Activated CD4-positive, alpha-beta T cell treated with anti-CD3 and anti-CD28 coated beads, Interleukin-2, amount 50 U/mL, for 1 hour (primary cell): ENCODE measurements at places on chromosomes 6 and 20.

DNA sequence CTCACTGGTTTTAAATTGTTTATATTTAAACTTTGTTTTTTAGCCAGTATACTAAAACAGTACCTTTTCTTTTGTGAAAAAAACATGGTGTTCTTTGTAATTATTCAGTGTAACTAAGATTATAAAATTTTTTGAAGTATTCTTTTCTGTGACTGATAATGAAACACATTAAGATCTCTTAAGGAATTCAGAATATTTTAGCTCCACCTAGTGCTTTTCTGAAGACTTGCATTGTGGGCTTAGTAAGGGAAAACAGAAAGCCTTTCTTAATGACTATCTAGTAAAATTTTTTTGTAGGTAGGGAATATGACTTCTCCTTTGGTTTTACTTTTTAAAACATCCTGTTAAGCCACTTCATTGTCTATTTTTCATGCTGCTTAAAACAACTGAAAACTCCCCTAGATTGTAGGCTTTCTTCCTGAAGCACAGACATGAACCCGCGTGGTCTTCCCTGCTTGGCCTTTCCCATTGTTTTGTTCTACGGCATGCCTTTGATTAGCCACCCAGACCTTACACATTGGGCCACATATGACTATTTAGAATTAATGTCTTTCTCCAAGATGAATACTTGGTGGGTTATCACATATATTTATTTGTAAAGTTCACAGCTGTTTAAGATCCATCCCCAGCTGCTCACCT, 72.1 kb downstream of the AFDN start:
- no peak for DNase-seq

GRCh38 chr20:7673841-7674240, 266.4 kb downstream of the HAO1 start:
- DNase-seq: no peak

- no peak for DNase-seq
Measured at GRCh38 chr6:157269261-157269794, 54.0 kb downstream of the TMEM242 start.

DNA sequence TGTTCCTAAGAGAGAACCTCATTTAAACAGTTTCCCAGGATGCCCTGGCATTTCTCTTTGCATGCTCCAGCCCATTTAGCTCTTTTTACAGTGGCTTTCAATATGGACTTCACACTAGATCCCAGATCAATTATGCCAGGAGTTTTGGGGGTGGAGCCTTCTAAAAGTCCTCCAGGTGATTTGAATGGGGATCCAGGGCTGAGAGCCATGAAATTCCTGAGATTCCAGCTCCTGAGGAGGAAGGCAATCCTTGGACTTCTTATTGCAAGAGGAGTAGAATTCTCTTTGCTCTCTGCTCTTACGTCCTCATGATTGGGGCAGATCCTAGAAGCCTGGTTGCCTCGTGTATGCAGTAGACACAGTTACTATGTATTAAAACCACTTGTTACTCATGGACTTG, 184.2 kb downstream of the DHX35 start:
- no peak for DNase-seq

DNA sequence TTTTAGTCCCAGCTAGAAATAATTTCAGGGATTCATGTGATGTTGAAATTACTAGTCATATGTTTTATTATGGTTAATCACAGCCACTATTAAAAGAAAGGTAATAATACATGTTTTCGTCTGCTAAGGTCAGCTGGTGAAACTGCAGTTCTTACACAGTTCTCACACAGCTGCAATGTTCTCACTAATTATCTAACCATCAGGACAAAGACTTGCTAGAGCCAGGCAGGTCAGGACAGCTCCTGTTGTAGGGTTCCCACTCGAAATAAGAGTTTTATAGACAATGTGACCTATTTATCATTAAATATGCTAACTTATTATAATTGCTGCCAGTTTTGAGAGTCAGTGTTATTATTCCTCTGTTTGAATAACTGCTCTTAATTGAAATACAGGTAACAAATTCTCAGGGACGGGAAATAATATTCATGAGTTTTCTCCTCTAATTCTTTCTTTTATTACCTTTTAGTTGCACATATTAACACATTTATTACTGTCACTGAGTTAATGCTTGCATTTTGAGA, 97.9 kb downstream of the GJA1 start:
- DNase-seq: no peak

- no peak for DNase-seq
Measured at GRCh38 chr20:24138951-24139350, 150.4 kb upstream of the GGTLC1 start.

- DNase-seq: no peak
Measured at GRCh38 chr6:70520575-70520974, 46.2 kb upstream of the SDHAF4 start.

- DNase-seq: no peak
Measured at GRCh38 chr6:84546427-84546914, 217.9 kb downstream of the TBX18 start.

DNA sequence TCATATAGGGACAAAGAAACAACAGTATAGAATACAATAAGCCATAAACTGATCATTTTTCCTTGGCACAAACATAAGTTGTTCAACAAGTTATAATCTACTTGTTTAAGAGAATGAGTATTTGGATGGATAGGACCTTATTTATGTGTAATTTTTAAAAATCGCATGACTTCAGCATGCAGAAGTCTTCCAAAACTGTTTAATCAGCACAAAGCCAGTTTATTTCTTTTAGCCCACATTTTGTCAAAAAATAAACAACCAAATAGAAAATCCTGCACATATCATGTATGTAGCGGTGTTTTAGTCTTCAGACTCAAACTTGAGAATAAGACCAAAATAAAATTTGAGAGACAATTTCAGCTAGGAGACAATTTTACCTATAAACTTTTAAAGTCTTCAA, 304.7 kb downstream of the TRDN start:
- DNase-seq: no peak

- no peak for DNase-seq
Measured at GRCh38 chr6:152598901-152599537, 38.1 kb downstream of the SYNE1 start.

DNA sequence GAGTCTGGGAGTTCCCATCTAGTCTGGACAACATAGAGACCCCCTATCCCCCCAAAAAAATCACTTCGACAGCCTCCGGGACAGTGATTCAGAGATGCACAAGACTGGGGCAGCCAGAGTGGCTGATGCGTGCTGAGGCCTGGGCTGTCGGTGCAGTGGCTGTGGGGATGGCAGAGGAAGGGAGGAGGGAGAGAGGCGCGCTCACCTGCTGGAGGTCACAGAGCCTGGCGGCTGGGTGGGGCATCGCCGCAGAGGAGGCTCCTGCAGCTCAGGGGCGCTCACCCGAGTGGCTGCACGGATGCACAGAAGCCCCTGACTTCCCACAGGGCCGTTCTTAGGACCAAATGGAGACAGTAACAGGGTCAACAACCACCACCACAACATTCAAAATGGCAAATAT, 182.8 kb downstream of the SMOC2 start:
- no peak for DNase-seq

- no peak for DNase-seq
Measured at GRCh38 chr6:2877057-2877882, 25.8 kb downstream of the SERPINB9 start.

GRCh38 chr20:59004763-59005522, 2.1 kb downstream of the CTSZ start:
- DNase-seq: no peak

DNA sequence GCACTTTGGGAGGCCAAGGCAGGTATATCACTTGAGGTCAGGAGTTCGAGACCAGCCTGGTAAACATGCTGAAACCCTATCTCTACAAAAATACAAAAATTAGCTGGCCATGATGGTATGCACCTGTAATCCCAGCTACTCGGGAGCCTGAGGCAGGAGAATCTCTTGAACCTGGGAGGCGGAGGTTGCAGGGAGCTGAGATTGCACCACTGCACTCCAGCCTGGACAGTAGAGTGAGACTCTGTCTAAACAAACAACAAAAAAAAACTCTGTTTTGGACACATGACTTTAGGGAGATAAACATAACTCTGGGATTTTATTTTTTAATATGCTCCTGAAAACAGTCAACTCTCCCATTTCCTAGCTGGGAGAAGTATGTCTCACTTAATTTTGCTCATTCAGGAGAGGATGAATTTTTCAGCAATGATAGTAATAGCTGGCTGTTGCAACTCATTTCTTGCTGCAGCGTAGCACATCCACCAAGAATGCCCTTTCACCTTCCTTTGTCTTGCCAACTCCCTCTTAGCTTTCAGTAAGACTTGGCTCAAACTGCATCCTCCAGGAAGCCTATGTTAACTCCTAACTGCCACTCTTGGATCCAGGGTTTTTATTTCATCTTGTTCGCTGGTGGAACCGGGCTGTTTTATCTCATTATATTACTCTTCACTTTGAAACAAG, 24.3 kb downstream of the TOP1 start:
- no peak for DNase-seq

GRCh38 chr20:19832875-19833274, 74.8 kb downstream of the RIN2 start:
- no peak for DNase-seq

DNA sequence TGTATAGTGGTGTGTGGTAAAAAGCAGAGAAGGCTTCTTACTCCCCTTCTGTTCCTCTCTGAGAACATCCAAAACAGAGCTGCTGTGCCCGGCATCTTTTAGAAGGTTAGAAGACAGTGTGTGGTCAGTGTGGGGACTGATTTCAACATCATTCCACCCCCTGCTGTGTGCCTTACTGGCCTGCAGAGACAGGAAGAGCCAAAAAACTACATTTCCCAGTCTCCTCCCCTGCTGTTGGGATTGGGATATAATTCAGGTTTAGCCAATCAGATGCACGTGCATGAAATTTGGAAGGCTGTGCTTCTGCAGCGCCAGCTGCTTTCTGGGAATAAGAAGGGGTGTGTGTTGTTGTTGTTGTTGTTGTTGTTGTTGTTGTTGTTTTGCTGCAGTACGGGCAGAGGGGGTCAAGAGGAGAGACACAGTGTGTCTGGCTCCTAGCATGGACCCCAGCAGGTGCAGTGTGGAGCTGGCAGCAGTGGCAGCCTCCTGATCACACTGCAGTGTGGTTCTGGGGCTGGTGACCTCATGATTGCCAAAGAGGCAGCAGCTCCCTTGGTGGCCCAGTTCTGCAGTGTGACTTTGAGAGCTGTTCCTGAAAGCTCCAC, 74.7 kb downstream of the MRPL14 start:
- no peak for DNase-seq

DNA sequence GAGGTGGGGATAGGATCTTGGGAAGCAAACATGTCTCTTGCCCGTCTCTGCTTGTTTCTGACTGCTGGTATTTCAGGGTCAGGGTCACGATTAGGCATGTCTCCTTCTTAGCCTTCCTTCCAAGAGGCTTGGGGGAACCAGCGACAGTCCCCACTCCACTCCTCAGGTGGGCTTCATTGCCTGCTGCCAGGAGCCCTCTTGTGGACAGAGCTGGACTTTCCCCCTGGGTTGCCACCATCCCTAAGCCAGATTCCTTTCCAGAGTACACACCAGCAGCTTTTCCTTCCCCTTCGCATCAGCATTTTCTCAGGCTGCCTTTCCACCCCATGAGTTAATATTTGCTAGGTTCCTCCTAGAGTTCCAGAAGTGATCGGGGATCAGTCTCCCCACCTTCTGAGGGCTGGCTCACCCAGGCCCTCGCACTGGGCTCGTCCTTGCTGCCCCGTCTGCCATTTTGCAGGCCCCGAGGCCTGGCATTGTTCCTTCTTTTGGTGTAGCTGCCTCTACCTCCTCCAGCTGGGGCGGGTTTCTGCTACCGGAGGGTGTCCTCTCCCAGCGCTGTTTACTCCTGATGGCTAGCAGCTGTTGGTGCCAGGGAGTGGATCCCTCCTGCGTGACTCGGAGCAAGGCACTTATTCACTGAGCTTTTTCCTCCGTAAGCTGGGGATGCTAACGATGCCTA, 8.8 kb upstream of the C20orf144 start:
- no peak for DNase-seq

DNA sequence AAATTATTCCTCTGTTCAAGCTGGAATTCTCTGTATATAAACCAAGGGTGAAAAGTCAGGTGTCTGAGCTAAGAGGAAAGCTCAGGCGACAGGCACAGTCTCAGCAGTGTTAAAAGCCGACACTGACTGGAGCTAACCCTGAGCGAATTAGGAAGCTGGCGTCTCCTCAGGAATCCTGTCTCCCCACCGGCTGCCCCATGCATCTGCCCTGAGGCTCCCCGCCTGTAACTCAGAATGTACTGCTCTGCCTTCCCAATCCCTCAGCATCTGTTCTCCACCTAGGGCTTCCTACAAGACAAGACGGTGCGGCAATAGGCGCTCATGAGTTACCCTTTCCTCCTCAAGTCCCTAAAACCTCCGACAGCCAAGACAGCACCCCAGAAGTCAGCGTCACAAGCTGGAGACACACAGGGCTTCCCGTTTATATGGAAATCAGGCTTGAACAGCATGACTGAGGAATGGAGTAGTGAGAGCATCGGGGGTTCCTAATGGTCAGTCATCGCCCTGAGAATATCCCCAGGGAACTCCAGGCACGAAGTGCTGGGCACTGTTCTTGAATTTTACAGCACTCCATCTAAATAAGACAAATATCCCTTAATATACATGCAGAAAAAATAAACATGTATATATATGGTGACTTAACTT, 33.5 kb downstream of the WDR27 start:
- DNase-seq: no peak

- no peak for DNase-seq
Measured at GRCh38 chr6:38266921-38267354, 372.8 kb downstream of the BTBD9 start.

DNA sequence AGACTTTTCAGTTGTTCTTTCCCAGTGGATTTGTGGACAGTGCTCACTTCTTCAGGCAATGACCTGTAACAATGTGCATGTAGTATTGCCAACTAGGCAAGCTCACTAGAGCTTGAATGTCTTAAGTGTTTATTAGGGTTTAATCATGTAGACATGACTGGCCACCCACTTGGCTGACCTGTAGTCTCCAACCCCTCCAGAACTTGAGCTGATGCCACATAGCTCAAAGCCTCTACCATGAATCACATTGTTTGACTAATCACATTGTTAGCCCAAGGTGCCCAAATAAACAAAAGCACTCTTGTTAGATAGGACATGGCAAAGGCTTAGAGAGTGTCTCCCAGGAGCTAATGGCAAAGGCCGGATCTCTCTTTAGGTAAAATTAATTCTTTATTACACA, 272.7 kb downstream of the GRIK2 start:
- DNase-seq: no peak

DNA sequence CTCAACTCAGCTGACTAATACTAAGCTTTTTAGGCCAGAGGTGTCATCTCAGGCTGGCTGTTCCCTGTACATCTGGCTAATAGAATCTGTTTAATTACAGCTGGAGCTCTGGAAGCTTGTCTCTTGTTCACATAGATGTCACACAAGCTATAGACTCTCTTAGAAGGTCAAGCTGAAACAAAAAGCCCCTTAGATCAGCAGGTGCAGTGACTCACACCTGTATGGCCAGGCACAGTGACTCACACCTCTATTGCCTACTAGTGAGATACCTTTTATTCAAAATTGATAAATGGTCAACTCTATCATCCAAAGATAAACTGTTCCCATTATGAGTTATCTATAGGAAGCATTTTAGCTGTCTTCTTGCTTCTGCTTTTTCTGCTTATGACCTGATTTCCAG, 29.9 kb upstream of the MTHFD1L start:
- no peak for DNase-seq

- DNase-seq: peak; percentile 30
Measured at GRCh38 chr6:159693894-159694545, 979 bp upstream of the SOD2 start.
